ENCODE measurements at places on chromosomes 3 and 15.

GRCh38 chr3:126369490-126369889, 12.3 kb upstream of the KLF15 start:
- no peak for DNase-seq

- no peak for DNase-seq
These were observed 399.0 kb upstream of the ARHGEF26 start for GRCh38 chr3:153722157-153722556.

GRCh38 chr3:51945926-51946705, 4.0 kb downstream of the PARP3 start:
- no peak for DNase-seq

- DNase-seq, result no peak
These were observed 12.8 kb downstream of the MYL3 start for GRCh38 chr3:46850468-46850779.

- no peak for DNase-seq
These were observed 45.7 kb downstream of the SLC6A6 start for GRCh38 chr3:14448063-14448462.

DNA sequence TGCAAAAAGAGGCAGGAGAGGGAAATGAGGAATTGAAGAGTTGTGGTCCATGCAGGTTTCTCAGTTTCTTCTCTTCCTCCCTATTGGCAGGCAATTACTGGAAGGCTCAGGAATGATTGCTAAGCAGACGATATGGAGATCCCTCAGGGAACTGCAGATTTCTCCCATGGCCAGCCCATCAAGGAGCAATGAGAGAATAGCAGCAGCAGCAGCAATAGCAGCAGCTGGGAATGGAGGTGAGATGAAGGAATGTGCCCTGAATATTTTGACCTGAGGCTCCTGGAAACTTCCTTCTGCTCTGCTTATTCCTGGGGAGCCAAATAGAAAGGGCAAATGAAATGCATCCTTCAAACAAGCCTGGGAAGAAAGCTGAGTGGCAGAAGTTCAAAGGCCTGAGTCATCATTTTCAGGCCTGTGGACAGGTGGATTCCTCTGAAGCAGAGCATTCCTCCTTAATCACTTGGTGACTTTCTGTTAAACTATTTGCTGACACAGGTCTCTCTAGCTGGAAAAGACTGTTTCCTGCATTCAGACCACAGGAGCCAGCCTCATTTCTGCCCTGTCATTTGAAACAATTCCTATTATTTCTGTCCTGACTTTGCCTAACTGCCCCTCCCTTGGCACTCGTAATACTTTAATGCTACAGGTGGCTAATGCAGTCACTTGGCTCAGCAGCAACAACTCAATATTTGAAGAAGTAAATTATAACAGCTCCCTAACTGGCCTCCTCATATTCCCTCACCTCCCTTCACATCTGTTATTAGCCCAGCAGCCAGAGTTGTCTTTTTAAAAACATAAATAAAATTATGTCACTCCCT, 146.9 kb upstream of the GADL1 start:
- peak; percentile 86 for DNase-seq

GRCh38 chr3:11717301-11717700, 73.6 kb upstream of the VGLL4 start:
- no peak for DNase-seq

GRCh38 chr3:5192571-5193365, 5.3 kb downstream of the EDEM1 start:
- DNase-seq, result no peak

All from HS-5 (cell line).